ENCODE measurements at places on chromosomes 3 and 15. TPM values are rescaled to one million over a fixed set of nuclear protein-coding genes. Genes with fewer than 3 reads are reported as not detected.

- no peak for DNase-seq
Measured at GRCh38 chr3:87145553-87145952, 81.6 kb upstream of the CHMP2B start.

DNA sequence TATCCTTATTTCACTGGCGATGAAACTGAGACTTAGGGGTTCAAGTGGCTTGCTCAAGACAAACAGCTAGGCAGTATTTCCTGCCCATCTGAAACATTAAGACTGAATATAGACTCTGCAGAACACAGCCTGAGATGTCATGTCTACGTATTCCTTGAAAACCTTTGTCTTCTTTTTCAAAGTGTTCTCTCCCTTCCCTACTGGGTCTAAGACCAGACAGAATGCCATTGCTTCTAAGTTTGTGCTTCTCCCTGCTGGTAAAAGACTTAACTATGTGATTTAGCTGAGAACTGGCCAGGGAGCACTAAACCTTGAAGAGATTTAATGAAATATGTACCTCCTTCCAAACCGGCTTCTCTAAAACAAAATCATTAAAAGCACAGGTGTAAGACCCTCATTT, 9.9 kb downstream of the BCL6 start:
- no peak for DNase-seq

DNA sequence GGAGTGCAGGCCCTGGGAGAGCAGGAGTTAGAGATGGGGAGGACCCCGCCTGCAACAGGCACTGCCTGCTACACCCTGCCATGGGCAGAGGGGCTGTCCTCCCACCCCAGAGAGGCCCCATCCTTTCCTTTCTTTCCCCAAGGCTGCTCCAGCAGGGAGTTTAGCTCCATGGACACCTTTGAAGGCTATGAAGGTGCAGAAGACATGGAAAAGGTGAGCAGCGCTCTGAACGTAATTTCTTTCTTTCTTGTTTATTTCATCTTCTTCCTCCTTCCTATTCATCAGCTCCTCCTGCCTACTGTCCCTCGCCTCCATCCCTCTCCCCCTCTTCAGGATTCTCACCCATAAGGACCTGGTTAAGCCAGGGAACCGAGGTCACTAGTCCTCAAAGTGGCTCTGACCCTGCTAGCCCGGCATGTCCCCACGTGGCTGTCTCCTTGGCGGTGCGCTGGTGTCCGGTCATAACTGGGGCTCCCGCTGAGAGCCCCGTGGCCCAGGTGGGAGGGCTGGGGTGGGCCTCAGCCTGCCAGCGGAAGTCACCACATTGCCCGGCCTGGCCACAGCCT, 16.0 kb upstream of the ADIPOQ start:
- DNase-seq = peak; percentile 42

GRCh38 chr3:28973609-28974008, 307.3 kb upstream of the RBMS3 start:
- no peak for DNase-seq

DNA sequence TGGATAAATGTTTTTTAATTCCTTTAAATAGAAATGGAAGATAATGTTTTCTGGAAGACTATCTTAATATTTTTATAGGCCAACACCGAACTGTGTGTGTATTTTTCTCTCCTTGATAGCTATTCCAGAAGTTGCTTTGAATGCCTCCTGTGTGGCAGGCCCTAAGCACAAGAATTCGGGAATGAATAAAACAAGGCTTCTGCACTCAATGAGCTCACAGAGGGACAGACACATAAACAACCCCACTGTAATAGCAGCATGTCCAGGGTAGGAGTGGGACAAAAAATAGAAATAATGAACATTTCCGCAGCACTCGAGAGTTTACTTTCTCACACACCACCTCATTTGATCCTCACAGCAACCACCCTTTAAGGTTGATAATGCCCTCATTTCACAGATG, 18.0 kb downstream of the SRGAP3 start:
- DNase-seq = no peak

P2RY13 gene
- 0.29 TPM for total RNA-seq

SLC28A1 gene
- not detected for total RNA-seq

All from mucosa of descending colon (tissue), 3 donors.